ENCODE measurements at places on chromosomes 4 and X. TPM values are rescaled to one million over a fixed set of nuclear protein-coding genes. Genes with fewer than 3 reads are reported as not detected.
A peak's percentile ranks its signal among the peaks of the same experiment; 100 is the strongest.

- no peak for DNase-seq
These were observed 248.9 kb upstream of the TTC29 start for GRCh38 chr4:147194604-147195003.

DNA sequence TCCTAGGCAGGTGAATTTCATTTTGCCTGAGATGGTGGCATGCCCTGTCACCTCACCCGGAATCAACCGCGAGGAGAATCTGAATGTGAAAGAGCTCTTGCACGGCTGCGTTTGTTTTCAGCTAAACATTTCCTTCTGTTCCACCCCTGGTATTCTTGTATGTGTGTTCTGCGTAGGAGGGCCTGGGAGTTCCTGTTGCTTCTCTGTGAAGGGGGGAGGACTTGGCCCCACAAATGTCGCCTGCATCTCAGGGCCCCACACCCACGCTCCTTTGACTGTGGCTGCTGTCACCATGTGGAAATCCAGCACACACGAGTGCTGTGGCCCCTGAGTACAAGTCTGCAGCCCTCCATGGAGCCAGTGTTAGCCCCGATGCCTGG is 45.8 kb upstream of the CLCN4 start:
- no peak for DNase-seq

- no peak for DNase-seq
These were observed 127.6 kb upstream of the SH3RF1 start for GRCh38 chr4:169398316-169398715.

DNA sequence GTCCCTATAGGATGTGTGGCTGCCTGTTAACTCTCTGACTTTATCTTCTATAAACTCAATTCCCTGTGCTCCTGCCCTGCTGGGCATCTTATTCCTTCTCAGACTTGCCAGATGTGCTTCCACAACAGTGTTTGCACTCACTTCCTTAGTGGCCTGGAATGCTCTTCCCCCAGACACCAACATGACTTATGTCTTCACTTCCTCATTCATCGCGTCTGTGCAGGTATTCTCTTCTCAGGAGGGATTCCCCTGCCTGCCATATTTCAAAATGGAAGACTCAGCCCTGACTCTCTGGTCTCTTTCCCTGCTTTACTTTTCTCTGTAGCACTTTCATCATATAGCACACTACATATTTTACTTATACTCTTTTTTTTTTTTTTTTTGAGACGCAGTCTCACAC is 344.0 kb downstream of the CENPC start:
- no peak for DNase-seq

DNA sequence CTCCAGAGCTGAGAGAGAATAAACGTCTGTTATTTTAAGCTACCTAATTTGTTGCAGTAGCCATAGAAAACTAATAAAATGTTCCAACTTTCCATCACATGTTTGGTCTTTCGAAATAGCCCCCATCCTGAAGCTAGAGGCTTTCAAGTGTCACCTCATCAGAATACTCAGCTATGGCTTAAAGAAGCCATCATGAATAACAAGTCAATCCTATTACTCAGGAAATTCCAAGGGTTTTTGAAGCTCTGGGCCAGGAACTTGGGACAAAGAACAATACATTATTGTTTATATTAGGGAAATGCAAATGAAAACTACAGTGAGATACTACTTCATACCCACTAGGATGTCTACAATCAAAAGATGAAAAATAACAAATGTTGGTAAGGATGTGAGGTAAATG is 42.2 kb downstream of the TBCK start:
- no peak for DNase-seq

- peak; percentile 67 for DNase-seq
These were observed 333 bp downstream of the BOD1L1 start for GRCh38 chr4:13627178-13627605.

- no peak for DNase-seq
These were observed 177.0 kb downstream of the RBM46 start for GRCh38 chr4:154958121-154958520.

DNA sequence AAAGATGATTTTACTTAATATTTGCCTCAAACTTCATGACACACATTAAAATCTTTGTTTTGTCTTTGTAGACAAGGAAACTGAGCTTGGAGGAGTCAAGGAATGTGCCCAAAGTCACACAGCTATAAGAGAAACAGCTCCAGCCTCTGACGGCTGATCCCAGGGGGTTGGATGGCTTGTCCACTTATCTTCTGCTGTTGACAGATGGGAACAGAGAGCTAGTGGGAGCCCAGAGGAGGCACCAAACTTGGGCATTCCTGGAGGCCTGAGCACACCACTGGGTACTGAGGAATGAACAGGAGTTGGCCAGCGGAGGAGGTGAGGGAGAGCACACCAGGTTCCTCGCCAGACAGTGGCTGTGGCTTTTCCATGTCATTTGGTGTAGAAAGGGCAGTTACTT is 56.4 kb upstream of the GPR78 start:
- no peak for DNase-seq

GRCh38 chrX:45524296-45524695 is 323.6 kb upstream of the DIPK2B start:
- DNase-seq: no peak

Gene CACNA1F
- 0.40 TPM for total RNA-seq

Gene EREG
- 9.4 TPM for total RNA-seq

Gene QRFPR
- total RNA-seq: not detected
